ENCODE measurements at places on chromosomes 2 and 18.
A peak's percentile ranks its signal among the peaks of the same experiment; 100 is the strongest.

DNA sequence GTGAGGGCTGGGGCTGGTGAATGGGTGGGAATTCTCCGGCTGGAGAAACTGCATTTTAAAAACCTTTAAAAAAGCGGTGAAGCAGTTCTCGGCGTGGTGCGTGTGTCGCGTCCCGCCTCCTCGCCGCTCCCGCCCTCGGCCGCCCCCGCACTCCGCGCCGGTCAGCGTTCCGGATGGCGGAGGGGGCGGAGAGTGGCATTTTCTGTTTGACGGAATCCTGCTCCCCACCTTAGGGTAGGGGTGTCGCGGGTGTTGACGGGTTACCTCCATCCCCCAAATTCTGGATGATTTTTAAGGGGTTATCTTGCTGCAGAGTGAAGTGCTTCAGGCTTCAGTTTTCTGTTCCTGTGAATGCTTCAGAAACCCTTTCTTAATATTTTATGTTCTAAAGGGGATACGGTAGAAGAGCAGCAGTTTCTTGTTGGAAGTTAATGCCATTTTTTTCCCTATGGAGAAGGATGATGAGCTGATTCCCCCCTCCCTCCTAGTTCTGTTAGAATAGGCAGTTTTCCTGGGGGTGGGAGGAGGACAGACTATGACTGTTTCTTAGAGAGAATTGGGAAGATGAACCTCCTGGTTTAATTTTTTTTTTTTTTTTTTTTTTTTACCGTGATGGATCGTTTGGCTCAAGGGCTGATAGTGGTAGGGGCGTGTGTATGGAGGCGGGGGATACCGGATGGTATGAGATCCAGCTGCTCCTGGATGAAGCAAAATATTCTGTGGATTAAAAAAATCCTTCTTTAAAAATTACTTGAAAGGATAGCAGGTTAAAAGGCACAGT lies 756 bp downstream of the ABI2 start:
- DNase-seq = peak; percentile 31

- DNase-seq = no peak
Observed at GRCh38 chr2:190486037-190486623, 48.4 kb downstream of the NEMP2 start.

DNA sequence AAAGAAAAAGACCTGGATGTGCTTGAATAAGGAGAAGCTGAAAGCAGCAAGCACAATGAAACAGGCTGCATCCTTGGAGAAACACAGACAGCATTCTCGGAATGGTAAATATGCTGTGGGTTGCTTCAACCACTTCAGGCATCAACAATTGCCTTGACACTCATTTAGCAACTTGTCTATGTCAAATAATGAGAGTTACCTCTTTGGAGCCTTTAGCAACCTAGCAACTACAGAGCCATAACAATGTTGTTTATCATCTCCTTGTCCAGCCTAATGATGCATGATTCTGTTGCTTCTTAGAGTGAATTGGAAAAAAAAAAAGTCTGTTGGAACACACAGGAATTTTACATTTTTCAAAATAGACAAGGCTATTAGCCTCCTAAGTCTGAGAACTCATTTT lies 410.6 kb downstream of the PIK3C3 start:
- DNase-seq = no peak

DNA sequence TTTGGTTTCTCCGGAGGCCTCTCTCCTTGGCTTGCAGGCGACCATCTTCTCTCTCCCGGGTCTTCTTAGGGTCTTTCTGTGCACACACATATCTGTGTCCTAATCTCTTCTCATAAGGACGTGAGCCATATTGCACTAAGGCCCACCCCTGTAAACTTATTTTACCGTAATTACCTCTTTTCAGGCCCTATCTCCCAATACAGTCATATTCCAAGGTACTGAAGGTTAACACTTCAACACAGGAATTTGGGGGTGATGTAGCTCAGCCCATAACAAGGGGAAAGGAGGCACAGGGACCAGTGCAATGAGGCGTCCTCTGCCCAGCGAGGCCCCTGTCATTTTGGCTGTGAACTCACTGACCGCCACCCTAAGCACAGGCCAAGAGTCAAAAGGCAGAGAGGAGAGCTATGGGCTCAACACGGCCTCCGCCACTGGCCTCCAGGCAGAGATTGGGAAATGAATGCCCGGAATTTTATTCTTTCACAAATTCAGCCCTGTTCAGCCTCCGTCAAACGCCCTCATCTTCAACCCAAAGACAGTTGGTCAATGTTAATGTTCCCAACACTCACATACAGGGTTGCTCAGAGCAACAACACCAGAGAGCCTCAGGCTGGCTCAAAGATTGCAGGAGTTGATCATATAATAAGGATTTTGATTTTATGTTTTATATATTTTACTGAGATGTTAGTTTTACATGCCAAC lies 15.9 kb upstream of the NMUR1 start:
- DNase-seq = no peak

Measured in stimulated activated CD8-positive, alpha-beta memory T cell treated with anti-CD3 and anti-CD28 coated beads, Interleukin-7, amount 100 ng/mL, for 48 hours (primary cell).